Stimulated activated CD8-positive, alpha-beta memory T cell treated with anti-CD3 and anti-CD28 coated beads, Interleukin-12 subunit alpha, Interleukin-12 subunit beta, amount 100 ng/mL, for 1 hour (primary cell): ENCODE measurements at places on chromosomes 5 and 9.

DNA sequence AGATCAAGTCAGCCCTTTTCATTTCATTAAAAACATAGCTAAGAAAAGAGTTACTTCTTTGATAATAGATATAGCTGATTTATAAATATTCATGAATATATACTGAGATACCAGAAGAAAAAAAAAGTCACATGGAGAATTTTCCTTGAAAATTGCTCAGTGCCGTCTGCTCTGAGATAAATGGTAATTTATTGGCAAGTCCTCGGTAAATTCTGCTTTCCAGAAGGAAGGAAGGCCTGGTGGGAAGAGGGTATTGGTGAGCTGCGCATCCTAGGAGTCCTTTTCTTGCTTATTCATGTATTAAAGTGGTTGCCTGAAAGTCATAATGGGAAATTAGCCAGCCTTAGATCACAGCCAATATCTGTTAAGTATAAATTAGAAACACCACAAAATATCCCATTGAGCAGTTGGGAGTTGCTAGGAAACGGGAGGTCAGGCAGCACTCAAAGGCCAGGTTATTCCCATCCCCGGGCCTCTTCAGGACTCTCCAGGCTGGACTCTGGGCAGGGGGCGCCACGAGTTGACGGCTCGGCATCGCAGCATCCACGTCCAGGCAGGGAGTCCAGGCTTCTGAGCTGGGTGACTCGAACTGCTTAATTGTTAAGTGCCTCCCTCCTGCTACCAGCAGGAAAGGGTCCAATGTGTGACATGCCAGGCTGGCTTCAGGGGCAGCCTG, 116.7 kb upstream of the RETREG1 start:
- no peak for DNase-seq

GRCh38 chr5:72388646-72389045, 68.5 kb downstream of the PTCD2 start:
- no peak for DNase-seq

DNA sequence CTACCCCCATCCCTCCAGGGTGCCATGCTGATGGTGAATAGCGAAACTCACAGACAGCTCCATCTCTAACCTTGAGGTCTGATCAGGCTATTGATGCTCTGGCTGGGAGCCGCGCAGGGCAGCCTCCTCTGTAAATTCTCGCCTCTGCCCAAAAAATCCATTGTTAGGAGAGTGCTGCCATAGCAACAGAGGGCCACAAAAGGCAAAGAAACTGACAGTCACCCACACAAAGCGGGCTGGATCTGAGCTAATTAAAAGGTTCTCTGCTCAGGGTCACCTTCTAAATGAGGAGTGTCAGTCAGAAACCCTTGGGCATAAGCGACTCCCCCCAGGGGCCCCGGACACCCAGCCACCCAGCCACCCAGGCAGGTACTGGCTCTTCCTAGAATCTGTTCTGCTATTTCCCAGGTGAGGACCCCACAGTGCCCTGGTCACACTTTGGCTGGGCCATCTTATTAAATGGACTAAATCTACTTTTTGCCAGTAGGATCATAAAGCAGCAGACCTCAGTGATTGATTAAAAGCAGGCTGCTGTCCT, 126.7 kb downstream of the MED10 start:
- no peak for DNase-seq

GRCh38 chr9:679462-679861, 162.0 kb upstream of the DMRT1 start:
- DNase-seq, result no peak

DNA sequence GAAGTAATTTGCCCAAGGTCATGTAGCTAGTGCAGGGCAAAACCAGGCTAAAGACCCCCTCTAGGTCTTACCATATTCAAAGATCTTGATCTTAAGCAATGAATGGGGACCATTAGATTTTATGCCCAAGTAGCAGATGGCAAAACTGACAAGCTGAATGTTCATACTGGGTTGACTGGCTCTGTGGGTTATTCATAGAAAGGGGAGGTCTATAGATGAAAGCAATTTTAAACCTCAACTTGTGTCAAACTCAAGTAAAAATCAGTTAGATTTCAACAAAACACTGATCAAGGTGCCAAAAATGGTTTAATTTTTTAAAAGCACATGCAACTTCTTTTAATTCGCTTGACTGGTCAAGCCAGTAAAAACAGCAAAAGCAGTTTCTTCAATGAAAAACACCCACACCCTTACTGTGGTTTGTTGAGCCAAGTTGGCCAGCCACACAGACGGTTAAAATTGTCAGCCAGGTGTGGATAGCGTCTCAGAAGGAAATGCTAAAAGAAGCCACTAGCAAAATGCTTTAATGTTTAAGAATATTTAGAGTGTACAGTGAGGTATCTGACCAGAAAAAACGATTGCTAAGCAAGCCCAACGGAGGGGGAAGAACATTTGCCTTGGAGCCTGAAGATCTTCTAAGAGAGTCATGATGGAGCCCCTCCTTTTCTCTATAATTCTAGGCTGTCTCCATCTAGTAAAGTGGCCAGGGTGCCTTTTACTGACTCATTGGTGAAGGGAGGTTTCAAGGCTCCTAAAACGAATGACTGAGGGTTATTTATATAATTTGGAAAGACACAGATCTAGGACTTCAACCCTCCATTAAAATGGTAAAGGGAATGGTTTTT, 539.6 kb upstream of the CLINT1 start:
- no peak for DNase-seq

GRCh38 chr5:135308245-135308644, 90.8 kb downstream of the MACROH2A1 start:
- no peak for DNase-seq

- DNase-seq, result peak; percentile 22
These were observed 177.2 kb downstream of the OSTF1 start for GRCh38 chr9:75265525-75265972.

DNA sequence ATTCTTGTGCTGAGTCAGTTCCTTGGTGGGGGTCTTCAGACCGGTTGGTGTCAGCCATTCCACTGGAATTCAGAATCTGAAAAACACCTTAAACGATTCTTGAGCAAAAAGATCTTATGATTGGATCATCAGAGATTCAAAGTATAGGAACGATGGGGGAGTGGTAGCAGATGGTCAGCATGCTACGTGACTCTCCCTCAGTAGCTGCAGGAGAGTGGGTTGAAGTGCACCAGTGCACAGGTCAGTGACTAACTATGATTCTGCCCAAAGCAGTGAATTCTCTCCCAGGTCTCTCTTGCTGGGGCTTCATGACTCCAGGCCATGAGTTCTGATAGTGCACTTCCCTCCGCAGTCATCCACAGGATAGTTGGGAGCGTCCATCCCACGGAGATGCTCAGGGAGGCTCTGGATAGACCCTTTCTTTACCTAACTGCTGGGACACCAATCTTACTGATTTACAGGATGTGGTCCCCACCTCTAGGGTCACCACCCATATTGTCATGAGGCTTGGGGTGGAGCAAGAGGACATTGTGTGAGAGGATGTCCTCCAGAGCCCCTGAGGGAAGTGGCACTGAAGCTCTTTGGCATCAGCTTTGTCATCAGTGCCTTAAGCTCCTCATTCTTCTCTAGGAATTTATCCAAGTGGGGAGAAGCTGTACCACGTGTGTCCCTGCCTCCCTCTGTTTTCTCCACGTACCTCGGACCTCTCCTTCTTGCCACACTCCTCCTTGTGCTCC, 62.0 kb downstream of the RASGRF2 start:
- DNase-seq, result no peak

DNA sequence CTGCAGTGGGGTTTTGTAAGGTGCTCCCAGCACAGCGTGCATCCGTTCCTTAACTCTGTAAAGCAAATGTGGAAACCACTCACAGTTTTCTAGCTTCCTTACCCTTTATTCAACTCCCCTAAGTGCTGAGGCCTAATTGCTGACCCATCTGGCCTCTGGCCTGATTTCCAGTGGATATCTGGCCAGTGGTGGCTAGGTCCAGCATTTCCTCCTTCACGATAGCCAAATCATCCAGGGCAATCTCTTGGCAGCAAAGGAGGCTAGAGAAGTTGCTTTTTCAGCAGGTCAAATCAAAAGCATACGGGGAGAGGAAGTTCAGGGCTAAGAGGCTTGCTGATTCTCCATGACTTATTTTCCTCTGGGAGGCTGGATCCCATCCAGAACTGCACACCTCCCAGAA, 286.3 kb upstream of the VLDLR start:
- no peak for DNase-seq

GRCh38 chr9:23821375-23822181, 4.5 kb downstream of the ELAVL2 start:
- DNase-seq, result no peak

GRCh38 chr5:172820046-172820767, 13.8 kb upstream of the ERGIC1 start:
- DNase-seq, result no peak

DNA sequence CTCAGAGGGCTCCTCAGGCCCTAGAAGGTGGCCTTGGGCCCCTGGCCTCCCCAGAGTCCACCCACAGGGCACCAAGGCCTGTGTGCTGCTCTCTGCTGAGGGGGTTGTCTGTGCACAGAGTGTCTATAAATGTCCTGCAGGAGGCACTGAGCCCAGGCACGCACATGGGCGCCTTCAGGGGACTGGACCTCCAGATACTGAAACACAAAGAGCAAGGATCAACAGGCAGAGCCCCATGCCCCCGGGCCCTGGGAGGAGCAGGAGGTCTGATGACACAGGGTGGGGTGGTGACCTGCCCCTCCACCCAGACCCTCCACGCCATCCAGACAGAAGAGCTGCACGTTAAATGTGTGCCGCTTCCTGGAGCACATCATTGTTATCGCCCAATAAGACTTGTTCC, 64.6 kb upstream of the SIMC1 start:
- DNase-seq, result no peak

GRCh38 chr5:1108865-1109174, 3.0 kb downstream of the SLC12A7 start:
- no peak for DNase-seq

DNA sequence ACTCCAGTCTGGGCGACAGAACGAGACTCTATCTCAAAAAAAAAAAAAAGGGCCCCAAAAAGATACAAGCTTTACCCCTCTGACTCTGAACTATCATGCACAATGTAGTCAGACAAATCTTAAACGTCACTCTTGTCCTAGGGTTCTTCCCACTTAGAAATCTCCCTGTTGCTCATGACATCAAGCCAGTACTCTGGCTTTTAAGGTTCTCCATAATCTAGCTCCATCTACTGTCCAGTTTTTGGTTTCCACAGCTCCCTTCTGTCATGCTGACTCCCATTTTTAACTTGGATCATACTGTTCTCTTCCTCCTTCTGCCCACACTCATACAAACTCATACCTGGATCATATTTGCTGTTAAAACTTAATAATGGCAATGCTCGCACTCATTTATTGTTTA, 156.7 kb upstream of the TLX3 start:
- DNase-seq, result no peak

- no peak for DNase-seq
These were observed 149.6 kb downstream of the ASTN2 start for GRCh38 chr9:117265253-117265652.
